NCI-H146 (cell line): ENCODE measurements at places on chromosomes 4 and X.

DNA sequence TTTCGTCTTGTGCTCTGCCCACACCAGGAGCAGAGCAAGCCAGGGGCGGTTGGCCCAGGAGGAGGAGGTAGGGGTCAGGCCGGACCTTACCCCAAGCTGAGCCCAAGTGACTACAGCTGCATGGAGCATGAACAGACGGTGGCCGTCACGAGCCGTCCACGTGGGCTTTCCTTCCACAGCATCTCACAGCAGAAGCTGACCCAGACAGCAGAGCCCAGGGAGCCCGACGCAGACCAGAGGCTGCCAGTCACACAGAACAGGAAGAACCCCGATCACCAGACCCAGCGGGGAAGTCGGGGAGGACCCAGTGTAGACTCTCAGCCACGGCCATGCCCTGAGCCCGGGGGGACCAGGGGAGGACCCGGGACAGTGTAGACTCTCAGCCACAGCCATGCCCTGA is 58.0 kb downstream of the FAM53A start:
- no peak for DNase-seq

- no peak for DNase-seq
Measured at GRCh38 chr4:62210486-62210885, 1010.4 kb downstream of the ADGRL3 start.

GRCh38 chr4:9608300-9608699 is 164.1 kb downstream of the DEFB131A start:
- DNase-seq = no peak

DNA sequence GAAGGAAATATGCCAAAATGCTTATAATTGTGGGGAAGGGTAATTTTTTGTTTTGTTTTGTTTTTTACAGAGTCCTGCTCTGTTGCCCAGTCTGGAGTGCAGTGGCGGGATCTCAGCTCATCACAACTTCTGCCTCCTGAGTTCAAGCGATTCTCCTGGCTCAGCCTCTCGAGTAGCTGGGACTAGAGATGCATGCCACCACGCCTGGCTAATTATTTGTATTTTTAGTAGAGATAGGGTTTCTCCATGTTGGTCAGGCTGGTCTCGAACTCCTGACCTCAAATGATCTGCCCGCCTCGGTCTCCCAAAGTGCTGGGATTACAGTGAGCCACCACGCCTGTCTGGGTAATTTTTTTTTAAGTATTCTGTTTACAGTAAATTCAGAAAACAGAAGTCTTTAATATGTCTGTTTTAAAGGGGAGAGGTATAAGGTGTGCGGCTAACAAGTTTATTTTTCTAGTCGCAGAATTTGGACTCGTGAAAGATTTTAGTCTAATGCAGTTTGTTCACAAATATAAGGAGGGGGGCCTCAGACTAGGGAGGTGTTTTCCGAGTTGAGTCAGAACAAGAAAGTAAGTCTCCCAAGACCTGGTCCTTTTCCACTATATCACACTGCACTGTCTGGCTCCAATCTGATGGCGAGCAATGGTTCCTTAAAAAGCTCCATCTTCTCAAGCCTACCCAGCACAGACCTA is 1.5 kb downstream of the ACSL1 start:
- DNase-seq = no peak

GRCh38 chr4:7625071-7625470 is 190.3 kb upstream of the PSAPL1 start:
- no peak for DNase-seq

GRCh38 chr4:158999166-158999682 is 103.7 kb upstream of the RAPGEF2 start:
- DNase-seq = no peak
